AG09309 (cell line): ENCODE measurements at places on chromosomes 7 and 10.

- no peak for DNase-seq
Measured at GRCh38 chr7:151174246-151175046, 7.0 kb upstream of the GBX1 start.

DNA sequence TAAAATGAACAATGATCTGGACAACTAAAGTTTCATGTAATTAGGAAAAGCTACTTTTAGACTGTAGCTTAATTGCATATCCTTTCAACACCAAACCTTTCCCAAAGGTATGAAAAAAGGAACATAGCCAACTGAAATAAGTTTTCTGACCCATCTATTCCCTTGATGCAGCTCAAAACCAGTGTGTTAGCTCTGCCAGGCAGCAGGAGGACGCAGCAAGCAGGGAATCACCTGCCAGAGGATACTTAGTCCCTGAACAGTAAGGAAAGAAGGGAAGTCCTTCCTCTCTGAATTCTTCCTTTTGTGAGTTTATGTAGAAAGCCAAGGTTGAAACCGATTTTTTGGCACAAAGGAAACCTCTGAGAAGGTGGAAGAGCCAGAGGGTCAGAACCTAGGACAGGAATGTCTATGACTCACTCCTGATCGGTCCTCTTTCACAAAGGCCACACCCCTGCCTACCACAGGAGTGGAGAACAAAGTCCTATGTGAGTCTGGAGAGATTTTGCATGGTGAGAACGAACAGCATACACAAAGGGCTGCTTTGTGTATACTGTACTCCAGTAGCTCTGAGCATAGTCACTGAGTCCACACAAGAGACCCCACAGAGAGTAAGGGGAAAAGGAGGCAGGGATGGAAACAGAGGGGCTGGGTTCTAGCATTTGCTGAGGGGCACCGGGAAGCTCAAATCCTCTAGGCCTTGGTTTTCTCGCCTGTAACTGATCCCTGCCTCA lies 68.8 kb upstream of the GSDME start:
- DNase-seq, result no peak

DNA sequence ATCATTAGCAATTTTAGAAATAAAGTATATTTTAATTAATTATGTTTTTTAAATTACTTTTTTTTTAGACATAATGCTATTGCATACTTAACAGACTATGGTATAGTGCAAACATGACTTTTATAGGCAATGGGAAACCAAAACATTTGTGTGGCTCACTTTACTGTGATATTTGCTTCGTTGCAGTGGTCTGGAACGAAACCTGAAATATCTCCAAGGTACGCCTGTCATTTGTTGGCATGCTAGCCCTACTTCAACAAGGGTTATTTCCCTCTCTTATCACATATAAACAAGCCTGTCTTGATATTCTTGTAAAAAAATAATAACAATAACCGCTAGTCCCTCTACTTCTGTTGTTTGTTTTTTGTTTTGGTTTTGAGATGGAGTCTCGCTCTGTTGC lies 74.2 kb downstream of the TYW1B start:
- no peak for DNase-seq

GRCh38 chr10:32366588-32366987 lies 19.6 kb upstream of the EPC1 start:
- no peak for DNase-seq

DNA sequence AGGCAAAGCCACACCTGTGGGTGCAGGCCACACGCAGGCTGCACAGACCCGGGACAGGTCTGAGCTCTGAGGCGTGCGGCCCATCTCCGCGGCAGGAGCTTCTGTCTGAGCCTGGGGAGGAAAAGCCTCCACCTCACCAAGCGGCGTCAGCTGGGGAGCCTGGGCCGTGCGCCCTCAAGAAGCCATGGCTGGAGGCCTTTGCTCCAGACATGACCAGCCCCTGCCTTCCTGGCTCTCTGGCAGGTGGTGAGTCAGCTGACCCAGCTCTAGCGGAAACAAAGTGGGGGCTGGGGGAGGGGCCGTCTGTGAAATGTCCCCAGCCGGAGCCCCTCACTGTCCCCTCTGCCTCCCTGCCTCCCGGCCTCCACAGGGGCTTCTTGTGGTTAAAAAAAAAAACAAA lies 12.5 kb downstream of the GPER1 start:
- no peak for DNase-seq

- no peak for DNase-seq
Measured at GRCh38 chr10:106949680-106950478, 214.6 kb downstream of the SORCS1 start.

- no peak for DNase-seq
Measured at GRCh38 chr7:128909625-128910568, 612 bp downstream of the KCP start.

GRCh38 chr10:121307411-121307980 lies 290.7 kb downstream of the FGFR2 start:
- no peak for DNase-seq

- no peak for DNase-seq
Measured at GRCh38 chr7:136139417-136139816, 162.3 kb upstream of the MTPN start.

DNA sequence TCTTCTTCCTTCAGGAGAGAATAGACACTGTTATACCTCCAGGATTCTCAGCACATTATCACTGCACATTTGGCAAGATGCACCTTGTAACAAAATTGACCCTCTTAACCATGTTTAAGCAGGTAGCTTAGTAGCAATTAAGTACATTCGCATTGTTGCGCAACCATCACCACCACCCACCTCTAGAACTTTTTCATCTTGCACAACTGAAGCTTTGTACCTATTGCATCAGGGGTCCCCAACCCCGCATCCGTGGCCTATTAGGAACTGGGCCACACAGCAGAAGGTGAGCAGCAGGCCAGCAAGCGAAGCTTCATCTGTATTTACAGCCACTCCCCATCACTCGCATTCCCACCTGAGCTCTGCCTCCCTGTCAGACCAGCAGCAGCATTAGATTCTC lies 29.9 kb upstream of the SMURF1 start:
- DNase-seq, result no peak

GRCh38 chr7:39461263-39461820 lies 104.9 kb upstream of the YAE1 start:
- DNase-seq, result no peak

DNA sequence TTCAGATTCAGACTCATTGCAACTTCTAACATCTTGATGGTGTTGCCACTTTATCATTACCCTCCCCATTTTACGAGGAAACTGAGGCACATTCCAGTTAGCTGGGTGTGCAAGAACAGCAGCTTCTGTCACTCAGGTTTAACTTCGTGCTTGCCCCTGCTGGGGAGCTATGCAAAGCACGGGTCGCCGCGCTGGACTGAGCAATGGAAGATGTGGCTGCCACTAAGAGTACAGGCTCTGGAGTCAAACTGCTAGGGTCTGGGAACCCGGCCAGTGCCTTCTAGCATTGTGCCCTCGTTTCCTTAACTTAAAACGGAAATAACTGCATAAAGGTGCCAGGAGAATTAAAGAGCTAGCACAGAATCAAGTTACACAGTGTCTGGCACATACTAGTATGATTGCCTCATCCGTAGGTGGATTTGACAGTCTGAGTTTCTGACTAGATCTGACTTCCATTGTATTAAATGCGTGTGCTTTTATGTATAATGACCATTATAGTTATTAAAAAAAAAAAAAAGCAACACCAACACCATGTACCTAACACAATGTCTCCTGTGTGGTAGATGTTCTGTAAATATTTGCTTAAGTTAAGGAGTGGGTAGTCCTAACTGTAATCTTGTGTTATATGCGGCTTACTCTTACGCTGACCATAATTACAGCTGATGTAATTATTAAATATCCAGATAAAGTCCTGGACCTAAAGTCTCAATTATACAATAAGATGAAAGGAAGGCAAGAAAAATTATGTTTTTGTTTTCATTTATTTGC lies 842 bp downstream of the ZNF22 start:
- no peak for DNase-seq

GRCh38 chr7:117600911-117601310 lies 121.1 kb downstream of the CFTR start:
- no peak for DNase-seq

- DNase-seq, result peak; percentile 33
Measured at GRCh38 chr10:36765782-36766414, 359.5 kb upstream of the ANKRD30A start.

GRCh38 chr7:157870644-157871290 lies 534.0 kb downstream of the DNAJB6 start:
- no peak for DNase-seq

DNA sequence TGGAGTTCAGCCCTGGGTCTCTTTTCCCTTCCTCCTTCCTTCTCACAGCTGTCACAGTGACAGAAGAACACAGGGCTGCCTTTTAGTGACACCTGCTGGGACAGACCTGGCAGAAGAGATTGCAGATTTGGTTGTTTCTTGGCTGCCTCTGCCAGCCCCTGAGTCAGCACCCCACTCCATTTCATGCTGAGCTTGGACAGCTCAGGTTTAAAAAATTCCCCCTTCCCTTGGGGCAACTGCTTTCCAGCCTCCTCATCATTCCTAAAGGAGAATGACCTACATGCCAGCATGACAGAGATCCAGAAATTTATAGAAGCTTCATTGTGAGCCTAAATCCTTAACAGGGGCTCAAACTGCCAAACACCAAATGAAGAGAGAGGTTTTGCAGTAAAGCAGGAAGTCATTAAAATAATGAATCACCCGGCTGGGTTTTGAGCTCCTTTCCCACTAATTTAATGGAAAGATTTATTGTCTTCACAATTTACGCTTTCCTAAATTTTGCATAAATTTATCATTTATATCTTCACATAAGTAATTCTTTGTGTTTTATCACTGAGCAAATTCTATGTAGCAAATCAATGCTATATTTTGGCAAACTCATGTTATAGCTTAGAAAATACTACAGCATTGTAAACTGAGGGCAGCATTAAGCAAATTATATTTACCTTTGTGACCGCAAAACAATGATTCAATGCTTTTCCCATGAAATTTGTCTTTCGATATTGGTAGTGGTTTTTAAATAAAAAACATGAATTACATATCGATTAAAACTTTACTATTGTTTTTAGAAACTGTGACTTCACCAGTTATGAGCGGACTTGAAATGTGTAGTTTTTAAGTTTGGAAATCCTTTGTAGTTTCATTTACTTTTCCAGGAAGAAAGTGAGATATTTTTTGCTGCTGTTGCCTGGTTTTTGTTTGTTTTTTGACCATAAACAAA lies 399.5 kb upstream of the ANKRD30A start:
- DNase-seq, result peak; percentile 92

DNA sequence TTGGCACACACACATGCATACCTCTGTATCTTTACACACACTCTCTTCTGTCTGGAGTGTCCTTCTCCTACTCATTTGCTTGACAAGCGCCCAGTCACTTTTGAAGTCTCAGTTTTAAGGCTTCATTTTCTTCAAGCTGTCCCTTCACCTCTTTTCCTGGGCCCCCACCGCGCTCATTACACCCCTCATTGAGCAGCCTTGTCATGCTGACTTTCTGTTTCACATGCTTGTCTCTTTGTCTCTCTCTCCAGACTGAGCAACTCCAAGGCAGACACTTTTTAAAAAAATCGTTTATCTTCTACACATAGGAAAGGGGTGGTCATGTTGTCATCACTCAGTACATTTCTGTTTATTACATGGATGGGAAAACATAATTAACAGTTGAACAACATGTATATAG lies 225.2 kb upstream of the FZD1 start:
- no peak for DNase-seq

DNA sequence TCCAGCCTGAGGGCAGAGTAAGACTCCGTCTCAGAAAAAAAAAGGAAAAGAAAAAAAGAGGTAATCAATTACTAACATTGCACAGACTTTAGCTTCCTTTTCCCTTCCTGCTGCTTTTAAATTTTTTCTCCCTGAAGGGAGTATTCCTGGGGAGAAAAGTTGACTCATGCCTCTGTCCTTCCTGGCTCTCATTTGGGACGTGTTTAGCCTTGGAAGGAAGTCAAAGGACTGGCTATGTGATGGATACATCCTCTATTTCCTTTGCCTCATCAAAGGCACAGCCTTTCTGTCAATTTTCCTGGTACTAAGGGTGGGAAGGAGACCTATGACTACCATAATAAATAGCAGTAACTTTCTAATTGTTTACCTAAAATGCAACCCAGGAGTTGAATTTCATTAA lies 77.6 kb downstream of the ITGA8 start:
- no peak for DNase-seq

DNA sequence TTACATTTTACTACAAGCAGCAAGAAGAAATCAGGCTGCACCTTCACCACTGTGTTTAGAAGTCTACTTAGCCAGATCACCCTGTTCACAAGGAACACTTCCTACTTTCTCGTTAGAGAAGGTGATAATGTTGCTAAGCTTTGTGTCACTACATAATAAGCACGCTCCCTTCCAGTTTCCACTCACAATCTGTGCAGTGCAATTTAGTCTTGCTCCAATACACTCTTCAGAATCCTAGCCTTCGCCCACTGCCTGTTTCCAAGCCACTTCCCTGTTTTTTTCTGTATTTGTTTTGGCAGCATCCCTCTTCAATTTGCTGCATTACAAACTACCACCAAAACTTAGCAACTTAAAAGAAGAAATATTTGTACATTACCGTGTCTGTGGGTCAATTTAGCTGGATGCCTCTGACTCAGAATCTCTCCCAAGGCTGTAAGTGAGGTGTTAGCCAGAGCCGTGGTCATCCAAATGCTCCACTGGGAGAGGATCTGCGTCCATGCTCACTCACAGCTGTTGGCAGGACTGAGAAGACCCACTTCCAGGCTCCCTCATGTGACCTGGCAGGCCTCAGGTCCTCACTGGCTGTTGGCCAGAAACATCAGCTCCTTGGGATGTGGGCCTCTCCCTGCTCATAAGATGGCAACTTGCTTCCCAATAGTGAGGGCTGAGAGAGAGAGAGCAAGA lies 110.4 kb downstream of the PON1 start:
- DNase-seq, result no peak

DNA sequence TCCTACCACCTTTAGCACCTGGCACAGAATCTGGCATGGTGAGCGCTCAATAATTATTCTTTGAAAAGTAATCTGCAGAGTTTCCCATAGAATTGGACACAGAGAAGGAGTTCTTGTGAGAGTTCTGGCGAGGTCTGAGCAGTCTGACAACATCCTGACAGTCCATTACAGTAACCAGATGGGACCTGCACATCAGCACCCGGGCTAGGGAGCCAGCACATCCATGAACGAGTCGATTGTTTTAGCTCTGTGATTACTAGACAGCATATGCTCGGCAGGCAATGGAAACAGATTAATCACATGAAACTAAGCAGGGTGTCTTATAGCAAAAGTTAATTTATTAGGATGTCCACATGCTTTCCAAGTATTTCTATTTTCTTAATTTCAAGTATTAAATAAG lies 96.7 kb downstream of the SEMA3D start:
- no peak for DNase-seq

DNA sequence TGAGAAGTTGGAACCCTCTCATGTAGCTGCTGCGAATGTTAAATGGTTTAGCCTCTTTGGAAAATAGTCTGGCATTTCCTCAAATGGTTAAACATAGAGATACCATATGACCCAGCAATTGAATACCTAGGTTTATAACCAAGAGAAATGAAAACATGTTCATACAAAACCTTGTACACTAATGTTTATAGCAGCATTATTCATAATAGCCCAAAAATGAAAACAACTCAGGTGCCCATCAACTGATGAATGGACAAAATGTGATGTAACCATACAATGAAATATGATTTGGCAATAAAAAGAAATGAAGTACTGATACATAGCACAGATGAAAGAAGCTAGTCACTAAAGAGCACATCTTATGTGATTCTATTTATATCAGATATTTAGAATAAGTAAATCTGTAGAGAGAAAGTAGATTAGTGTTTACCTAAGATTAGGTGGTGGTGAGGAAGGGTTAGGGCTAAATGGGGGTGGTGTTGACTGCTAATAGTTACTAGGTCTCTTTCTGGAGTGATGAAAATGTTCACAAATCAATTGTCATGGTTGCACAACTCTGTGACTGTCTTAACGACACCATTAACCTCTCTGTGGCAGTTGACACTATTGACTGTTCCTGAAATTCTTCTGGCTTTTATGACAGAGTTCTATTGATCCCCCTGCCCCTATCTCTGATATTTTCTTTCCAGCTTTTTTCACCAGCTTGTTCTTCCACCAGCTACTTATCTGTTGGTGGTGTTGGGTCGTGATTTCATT lies 35.2 kb downstream of the VCL start:
- no peak for DNase-seq
